ENCODE measurements at places on chromosomes 3 and 15.
A peak's percentile ranks its signal among the peaks of the same experiment; 100 is the strongest.

- no peak for DNase-seq
Observed at GRCh38 chr15:31364301-31365031, 37.8 kb downstream of the KLF13 start.

DNA sequence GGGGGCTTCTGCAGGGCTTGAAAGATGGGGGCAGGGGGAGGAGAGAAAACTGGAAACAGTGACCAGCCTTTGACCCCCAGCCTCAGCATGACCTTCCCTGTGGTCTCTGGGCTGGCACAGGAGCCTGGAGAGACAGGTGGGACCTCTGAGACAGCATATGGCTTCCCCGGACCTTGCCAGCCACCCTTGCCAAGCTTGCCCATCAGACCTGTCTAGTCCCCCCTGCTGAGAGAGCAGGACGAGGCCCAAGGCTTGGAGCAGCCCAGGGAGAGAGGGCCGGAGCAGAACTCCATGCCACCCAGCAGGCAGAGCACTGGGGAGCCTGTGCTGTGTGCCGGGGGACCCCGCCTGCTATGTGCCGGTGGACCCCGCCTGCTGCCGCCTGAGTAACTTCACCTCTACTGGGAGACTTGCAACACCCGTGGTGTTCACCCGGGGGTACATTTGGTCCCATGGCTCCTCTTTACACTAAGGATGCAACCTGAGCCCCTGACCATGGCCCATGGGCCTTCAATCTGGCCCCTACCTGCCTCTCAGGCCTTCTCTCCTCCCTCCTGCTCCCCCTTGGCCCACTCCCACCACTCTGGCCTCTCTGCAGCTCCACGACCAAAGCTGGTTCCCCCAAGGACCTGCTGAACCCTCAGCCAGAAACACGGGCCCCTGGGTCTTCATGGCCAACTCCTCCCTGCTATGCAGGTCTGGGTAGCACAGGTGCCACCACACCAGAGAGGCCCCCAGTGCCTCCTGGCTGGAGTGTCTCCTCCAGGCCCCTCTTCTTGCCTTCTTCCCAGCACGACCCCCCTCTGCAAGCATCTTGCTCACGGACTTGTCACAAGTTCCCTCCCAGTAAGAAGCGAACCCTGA, 21.1 kb upstream of the SLC41A3 start:
- no peak for DNase-seq

GRCh38 chr3:10738688-10739372, 77.2 kb upstream of the SLC6A11 start:
- peak; percentile 44 for DNase-seq

DNA sequence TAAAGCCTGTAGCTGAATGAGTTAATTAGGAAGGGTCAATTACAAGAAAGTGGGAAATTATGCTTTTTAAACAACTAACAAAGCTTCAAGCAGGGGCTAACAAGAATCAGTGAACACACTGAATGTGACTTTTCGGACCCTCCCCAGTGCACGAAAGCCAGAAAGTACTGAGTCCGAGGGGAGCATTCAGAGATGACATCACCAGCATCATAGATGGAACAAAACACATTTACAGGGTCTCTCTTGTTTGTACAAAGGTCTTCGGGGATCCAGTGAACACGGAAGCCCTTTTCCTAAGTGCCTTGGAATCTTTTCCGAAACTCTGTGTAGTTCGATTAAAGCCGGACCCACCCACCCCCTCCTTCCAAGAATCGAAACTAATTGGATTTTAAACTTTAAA, 829 bp downstream of the DCP1A start:
- no peak for DNase-seq

GRCh38 chr3:171700653-171701052, 109.6 kb downstream of the PLD1 start:
- no peak for DNase-seq

- DNase-seq = no peak
Observed at GRCh38 chr3:116445311-116445841, at the start of gene LSAMP. Gene LSAMP (minus strand): TSS chr3:116445487.

Data from GM12891 (cell line).